ENCODE measurements at places on chromosomes 13 and 19. TPM values are rescaled to one million over a fixed set of nuclear protein-coding genes. Genes with fewer than 3 reads are reported as not detected.

GRCh38 chr13:43760257-43760656 lies 26.5 kb downstream of the ENOX1 start:
- no peaks in the 10 kb centered on the region for H3K36me3 ChIP-seq
- no peak for DNase-seq
- H3K4me3 ChIP-seq, result no peak overlapping the region
- H3K27ac ChIP-seq, result no peak overlapping the region

HRC gene
- total RNA-seq, result not detected

DNA sequence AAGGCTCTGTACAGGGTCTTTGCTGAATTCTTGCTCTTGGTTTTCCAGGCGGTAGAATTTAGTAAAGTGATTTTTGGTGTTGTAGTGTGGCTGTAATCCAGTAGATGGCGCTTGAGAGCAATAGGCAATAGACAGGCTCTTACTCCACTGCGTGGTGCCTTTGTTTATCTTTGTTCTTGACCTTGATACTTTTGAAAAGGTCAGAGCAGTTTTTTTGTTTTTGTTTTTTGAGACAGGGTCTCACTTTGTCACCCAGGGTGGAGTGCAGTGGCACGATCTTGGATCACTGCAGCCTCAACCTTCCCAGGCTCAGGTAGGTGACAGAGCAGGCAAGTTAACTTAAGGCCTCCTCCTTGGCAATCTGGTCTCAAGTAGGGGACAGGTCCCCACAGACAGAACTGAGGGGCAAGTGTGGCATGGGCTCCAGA lies 12.2 kb upstream of the LILRA5 start:
- H3K27me3 ChIP-seq, result no peaks in the 10 kb centered on the region
- H3K4me1 ChIP-seq, result no peaks in the 10 kb centered on the region
- H3K27ac ChIP-seq, result no peak overlapping the region
- DNase-seq, result peak; percentile 52

DNA sequence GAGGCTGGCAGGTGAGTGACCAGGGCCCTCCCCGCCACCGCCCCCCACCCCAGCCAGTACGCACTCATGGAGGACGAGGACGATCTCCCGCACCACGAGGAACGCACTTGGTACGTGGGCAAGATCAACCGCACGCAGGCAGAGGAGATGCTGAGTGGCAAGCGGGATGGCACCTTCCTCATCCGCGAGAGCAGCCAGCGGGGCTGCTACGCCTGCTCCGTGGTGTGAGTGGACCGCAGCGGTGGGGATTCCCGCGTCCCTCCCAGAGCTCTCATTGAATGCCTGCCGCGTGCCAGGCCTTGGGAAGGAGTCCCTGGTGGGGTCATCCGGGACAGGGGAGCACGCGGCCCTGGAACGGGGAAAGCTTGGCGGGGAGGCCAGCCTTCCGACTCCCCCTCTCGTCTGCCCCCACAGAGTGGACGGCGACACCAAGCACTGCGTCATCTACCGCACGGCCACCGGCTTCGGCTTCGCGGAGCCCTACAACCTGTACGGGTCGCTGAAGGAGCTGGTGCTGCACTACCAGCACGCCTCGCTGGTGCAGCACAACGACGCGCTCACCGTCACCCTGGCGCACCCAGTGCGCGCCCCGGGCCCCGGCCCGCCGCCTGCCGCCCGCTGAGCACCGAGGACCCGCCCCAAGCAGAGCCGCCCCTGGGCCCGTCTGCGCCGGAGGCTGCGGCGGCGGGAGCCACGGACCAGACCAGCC lies 4.8 kb upstream of the IFI30 start:
- H3K36me3 ChIP-seq, result peaks cover 1% of the 10 kb centered on the region
- H3K27ac ChIP-seq, result no peak overlapping the region
- no peak for DNase-seq
- H3K4me1 ChIP-seq, result no peaks in the 10 kb centered on the region
- no peaks in the 10 kb centered on the region for H3K27me3 ChIP-seq

GRCh38 chr13:52984881-52985363 lies 43.7 kb upstream of the OLFM4 start:
- H3K4me1 ChIP-seq, result no peaks in the 10 kb centered on the region
- no peak overlapping the region for H3K27ac ChIP-seq
- no peak overlapping the region for H3K4me3 ChIP-seq
- no peaks in the 10 kb centered on the region for H3K27me3 ChIP-seq

DNA sequence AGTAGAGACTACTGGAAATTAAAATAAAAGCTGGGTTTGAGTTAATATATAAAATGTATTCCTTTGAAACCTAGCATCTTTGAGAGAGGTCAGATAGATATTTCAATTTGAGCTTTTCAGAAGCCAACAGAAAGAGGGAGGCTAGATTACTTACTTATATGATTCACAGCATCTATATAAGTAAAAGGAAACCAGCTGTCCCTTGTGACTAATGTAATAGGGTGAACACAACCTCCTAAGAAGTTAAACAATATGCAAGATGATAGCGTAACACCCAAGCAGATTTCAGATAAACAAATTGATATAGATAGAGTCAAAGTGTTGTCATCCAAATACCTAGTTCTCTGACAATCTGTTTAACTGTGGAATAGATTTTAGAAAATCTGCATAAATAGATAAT lies 393.5 kb upstream of the GPC6 start:
- no peaks in the 10 kb centered on the region for H3K4me1 ChIP-seq
- no peaks in the 10 kb centered on the region for H3K36me3 ChIP-seq
- H3K4me3 ChIP-seq, result no peak overlapping the region
- no peak overlapping the region for H3K27ac ChIP-seq
- no peak for DNase-seq

DNA sequence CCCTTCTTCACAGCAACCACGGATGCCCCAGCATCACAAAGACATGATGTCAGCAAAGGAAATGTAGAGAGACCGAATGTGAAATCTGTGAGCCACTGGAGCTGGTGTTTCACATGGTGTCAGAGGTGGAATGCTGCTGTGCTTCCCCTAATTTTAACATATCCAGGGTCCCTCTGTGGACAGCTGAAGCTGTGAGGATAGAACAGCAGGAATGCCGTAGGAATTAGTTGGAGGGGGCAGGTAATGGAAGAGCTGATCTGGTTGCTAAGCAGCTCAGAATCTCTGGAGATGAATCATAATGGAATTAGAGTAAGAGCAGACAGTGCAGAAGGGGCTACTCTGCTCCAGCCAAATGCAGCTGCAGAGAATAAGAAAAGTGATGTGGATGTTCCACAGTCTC lies 68.9 kb upstream of the ZNF835 start:
- no peaks in the 10 kb centered on the region for H3K36me3 ChIP-seq
- no peaks in the 10 kb centered on the region for H3K4me1 ChIP-seq
- no peaks in the 10 kb centered on the region for H3K27me3 ChIP-seq

GRCh38 chr19:55076321-55076720 lies 652 bp downstream of the EPS8L1 start:
- peaks cover 3% of the 10 kb centered on the region for H3K36me3 ChIP-seq
- peaks cover 28% of the 10 kb centered on the region for H3K4me1 ChIP-seq
- peak overlapping the region; percentile 45 for H3K4me3 ChIP-seq
- H3K27ac ChIP-seq, result peak overlapping the region; percentile 92
- DNase-seq, result no peak
- H3K27me3 ChIP-seq, result no peaks in the 10 kb centered on the region

- H3K36me3 ChIP-seq, result no peaks in the 10 kb centered on the region
- no peaks in the 10 kb centered on the region for H3K27me3 ChIP-seq
Observed at GRCh38 chr13:60090574-60090973, 73.2 kb downstream of the DIAPH3 start.

OR7D2 gene
- not detected for total RNA-seq
